Fibroblast of skin of back (primary cell): ENCODE measurements at places on chromosomes 7 and 10.

DNA sequence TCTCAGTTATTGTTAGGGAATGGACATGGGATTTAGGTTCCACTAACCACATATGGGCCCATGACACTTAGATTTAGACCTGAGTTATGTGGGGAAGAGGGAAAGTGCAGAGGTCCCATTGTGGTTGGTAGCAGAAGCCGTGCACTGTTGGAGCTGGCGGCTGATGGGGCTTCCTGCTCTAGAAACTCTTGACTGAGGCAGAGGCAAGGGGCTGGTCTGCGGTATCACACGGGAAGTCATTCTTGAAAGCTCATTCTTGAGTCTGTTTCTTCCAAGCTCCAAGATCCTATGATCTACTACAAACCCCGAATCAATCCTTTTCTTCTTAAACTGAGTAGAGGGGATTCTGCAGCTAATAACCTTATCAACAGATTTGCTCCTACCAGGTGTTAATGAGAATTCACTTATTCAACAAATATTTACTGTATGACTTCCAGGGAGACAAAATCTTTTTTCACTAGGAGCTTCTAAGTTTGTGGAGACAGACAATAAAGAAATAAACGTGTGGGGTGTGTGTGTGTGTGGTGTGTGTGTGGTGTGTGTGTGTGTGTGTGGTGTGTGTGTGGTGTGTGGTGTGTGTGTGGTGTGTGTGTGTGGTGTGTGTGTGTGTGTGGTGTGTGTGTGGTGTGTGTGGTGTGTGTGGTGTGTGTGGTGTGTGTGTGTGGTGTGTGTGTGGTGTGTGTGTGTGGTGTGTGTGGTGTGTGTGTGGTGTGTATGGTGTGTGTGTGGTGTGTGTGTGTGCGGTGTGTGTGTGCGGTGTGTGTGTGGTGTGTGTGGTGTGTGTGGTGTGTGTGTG, 57.1 kb downstream of the AOC1 start:
- DNase-seq: no peak

DNA sequence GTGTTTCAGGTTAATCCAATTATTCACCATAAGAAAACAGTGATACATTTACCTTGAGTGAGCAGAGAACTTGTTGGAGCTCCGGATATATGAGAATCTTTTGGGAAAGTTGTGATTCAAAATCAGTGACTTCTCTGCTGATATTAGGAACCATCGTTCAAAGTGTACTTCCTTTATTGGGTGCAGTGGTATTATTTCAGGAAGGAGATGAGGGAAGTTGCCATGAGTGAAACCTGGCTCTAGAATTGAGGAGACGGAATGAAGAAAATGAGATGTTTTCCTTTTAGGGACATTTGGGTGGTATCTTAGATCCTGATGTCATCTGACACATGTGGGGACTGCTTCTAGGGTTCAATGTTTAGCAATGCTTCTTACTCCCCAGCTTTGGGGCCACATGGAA, 343.9 kb downstream of the ABCA13 start:
- no peak for DNase-seq

DNA sequence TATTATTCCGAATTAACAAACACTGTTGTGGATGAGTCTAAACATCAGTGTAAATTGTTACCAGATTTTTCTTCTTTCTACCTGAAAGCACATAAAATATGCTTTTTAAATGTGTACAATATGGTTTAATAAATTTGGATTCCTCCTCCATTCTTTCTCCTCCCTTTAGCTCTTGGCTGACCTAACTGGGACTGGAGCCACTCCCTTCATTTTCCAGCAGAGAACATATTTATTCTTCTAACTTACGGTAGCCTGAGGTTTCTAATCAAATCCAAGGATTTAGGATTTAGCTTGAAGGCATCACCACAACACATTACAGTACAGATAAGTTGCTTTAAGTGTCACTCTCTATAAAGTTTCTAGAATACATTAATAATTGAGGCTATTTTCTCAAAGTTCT, 88.2 kb upstream of the SEMA3C start:
- no peak for DNase-seq

GRCh38 chr7:24578052-24578451, 4.8 kb downstream of the PALS2 start:
- DNase-seq: no peak

GRCh38 chr7:5343884-5344283, 61.1 kb downstream of the SLC29A4 start:
- DNase-seq: no peak

DNA sequence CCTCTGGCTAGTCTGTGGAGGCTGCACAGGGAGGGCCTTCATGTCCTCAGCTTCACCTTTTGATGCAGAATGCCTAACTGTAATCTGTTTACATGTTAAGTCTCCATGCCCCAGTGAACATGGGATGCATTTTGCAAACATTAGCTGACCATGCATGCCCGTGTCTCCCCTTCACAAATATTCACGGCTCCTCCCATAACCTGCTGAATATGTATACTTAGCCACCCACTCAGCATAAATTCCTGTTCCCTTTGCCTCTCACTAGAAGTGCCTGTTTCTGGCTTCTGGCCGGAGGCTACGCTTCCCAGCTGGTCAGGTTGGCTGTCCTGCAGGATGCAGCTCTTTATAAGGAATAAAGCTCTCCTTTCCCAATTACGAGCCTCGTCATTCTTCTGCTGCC, 552.7 kb downstream of the DNAJB6 start:
- DNase-seq: no peak

DNA sequence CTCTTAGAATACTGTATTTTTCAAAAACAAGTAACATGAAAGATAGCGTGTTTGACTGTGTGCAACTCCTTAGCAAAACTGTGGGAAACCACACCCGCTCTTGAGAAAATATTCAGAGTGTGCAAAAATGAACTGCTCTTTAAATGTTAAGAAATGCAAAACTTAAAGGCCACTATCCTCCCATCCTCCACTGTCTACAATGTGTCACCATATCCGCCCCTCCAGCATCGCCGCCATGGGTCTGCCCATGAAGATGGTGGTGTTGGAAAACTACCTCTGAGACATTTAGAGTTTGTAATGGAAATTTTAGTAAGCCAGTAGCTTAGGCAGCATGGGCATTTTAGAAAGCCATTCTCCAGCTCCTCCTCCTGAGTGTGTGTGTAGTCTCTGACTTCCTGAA, 20.1 kb upstream of the NMT2 start:
- DNase-seq: no peak

DNA sequence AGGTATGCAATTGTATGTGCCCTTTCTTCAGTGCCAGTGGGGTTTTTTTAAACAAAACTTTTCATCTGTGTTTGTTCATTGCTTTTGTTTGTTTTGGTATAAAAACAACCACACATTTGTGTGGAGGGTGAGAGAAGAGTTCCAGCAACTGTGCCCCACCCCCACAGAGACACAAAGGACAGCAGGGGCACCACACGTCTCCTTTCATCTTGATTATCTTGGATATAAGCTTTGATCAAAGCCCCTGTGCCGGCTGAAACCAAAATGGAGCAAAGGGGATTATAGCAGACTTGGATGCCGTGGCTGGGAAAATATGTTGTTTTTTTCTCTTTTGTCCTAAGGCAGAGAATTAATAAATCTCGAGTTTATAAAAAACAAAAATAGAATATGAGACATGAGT, 111.8 kb upstream of the RSU1 start:
- no peak for DNase-seq

GRCh38 chr7:24434972-24435371, 138.3 kb upstream of the PALS2 start:
- DNase-seq: no peak

GRCh38 chr7:2009541-2010001, 223.2 kb downstream of the MAD1L1 start:
- no peak for DNase-seq

DNA sequence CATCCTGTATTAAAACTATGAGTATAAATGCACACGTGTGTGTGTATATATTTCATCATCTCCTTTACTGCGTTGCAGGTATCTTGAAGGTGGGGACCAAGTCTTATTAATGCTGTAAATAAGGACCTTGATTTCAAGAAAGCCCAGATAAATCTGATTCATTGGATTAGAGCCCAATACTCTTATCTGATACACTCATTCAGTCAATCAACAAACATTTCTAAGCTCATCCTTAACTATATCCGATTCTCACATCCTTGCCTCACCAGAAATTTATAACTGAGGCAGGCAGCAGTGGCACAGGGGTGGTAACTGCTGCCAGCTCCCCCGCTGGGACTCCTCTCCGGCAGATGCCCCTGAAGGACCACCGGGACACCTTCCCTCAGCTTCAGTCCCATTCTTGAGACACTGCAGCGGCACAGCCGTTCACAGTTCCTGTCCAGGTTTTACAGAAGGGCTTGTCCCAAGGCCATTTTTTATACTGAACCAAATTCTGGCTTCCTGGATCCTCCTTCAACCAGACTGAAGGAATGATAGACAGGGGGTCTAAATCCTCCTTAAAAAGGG, 54.0 kb downstream of the BRI3 start:
- no peak for DNase-seq

DNA sequence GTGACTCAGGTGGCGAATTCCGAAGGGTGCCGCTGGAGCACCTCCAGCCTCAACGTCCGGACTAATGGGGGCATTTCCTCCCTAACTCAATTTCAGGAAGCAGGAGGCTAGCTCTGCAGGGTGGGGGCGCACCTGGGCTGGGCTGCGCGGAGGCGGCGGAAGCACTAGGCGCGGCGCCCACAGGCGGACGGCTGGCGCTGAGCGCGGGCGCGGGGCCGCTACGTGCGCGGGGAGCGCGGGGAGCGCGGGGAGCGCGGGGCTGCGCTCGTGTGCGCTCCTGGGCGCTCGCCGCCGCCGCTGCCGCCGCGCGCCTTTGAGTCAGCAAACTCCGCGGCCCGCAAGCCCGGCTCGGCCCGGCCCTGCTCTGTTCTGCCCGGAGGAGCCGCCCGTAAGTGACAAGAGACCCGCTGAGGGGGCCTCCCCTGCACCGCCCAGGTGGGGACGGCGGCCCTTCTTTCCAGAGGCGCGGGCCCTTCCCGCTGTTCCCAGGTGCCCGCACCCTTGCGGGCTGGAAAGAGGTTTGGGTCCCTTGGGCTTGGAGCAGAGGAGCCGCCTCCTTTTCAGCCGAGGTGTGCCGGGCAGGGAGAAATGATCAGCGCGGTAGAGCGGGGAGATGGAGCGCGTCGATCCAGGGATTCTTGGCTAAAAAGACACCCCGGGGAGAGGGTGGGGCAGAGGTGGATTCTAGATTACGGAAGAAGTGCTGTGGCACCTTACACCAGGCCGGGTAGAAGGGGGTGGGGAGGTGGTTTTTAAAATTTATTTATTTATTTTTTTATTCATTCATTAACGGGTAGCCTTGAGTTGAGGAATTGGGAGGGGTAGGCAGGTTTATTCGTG, at the start of gene SNX10:
Gene SNX10, plus strand, starts transcription at position 164 of the 840 bp plus-strand sequence. CDS start 54,581 bp downstream, outside the sequence.
- no peak for DNase-seq

GRCh38 chr10:3554121-3554522, 230.9 kb downstream of the KLF6 start:
- DNase-seq: no peak

GRCh38 chr10:102450124-102450373, 1.3 kb downstream of the C10orf95 start:
- no peak for DNase-seq

DNA sequence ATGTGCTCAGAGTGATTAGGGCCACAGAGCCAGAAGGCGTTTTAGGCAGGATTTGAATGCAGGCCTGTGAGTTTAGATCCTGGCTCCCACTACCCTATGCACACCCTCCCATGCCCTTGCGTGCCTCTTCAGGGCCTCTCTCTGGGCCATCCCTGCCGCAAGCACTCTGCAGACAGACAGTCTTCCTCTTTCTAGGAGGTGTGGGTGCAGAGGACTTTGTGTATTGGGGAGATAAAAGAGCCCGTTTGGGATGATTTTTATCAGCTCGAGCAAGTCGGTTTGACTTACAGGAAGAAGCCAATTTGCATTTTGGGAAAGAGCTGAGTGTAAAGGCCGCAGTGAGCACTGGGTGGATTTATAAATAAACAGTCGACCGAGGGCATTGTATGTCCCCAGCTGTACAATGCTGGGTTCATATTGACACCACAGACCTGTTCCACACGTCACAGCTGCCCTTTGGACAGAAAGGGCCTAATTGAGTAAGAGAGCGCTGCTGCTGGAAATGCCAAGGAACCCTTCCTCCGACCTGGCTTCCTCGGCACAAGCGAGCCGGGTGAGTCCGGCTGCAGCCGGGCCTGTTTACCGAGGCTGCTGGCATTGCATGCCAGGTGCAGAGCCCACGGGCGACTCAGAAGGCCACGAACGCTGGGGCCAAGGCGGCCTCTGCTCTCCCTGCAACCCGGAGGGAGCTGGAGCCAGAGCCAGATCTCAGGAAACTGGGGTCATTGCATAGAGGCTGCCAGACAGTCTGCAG, 25.1 kb downstream of the ZMIZ1 start:
- no peak for DNase-seq

DNA sequence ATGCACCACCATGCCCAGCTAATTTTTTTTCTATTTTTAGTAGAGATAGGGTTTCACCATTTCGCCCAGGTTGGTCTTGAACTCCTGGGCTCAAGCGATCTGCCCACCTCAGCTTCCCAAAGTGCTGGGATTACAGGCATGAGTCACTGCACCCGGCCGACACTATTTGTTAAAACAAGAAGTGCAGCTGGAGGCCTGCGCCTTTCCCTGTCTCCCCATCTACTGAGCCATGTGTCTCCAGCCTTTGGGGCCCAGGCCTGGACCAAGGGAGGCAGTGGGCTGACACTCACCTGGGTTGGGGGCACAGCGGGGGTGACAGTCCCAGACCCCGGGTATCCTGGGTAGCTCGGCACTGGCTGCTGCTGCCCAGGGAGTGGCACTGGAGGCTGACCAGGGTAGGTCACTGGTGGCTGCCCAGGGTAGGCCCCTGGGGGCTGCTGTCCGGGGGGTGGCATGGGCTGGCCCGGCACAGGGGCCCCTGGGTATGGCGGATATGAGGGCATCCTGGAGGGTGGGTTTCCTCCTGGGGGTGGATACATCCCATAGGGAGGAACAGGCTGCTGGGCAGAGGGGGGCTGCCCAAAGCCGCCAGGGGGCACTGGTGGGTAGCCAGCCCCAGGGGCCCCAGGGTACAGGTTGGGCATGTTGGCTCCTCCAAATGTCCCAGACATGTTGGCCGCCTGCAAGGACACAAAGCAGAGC, 36.3 kb downstream of the PLAC9 start:
- no peak for DNase-seq

DNA sequence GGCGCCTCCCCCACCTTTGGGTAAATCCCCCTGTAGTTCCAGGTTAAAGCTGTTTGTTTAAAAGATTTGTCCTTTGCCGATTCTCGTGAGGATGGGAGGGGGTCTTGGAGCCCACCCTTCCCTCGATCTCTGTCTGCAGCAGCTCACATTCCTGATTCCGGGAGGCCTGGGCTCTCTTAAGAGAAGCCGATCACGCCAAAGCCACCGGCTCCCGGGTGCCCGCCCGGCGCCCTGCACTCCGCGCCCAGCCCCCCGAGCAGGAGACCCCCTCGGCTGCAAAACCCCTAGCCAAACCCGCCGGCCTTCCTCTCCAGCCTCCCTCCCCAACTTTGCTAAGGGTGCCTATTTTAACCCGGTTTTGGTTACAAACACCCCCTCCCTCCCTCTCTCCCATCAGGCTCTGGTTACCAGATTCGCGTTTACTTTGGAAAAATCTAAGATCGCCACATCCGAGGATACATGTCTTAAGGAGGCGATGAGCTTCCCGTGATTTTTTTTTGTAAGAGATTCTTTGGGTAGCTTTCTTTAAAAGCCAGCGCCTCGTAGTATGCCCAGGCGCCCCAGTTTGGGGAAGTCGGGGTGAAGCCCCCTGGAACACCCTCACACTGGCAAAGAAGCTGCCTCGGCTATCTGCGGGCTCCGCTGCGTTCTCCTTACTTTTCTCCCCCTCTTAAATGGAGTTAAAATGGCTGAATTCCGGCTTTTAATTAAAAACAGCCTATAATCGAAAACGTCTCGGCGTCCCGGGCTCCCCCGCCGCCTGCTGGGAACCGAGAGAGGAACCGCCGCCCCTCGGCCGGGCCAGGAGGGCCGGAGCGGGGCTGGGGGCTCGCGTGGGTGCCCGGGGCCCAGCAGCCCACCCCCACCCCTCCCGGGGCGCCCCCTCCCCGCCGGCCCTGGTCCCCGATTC, 983 bp downstream of the TNRC18 start:
- no peak for DNase-seq
